ENCODE measurements at places on chromosomes 5 and 9.
A peak's percentile ranks its signal among the peaks of the same experiment; 100 is the strongest.

GRCh38 chr9:73871636-73872035, 625.5 kb upstream of the RORB start:
- H3K27ac ChIP-seq = no peak overlapping the region
- no peak overlapping the region for H3K4me3 ChIP-seq
- H3K27me3 ChIP-seq = no peaks in the 10 kb centered on the region
- no peaks in the 10 kb centered on the region for H3K36me3 ChIP-seq

DNA sequence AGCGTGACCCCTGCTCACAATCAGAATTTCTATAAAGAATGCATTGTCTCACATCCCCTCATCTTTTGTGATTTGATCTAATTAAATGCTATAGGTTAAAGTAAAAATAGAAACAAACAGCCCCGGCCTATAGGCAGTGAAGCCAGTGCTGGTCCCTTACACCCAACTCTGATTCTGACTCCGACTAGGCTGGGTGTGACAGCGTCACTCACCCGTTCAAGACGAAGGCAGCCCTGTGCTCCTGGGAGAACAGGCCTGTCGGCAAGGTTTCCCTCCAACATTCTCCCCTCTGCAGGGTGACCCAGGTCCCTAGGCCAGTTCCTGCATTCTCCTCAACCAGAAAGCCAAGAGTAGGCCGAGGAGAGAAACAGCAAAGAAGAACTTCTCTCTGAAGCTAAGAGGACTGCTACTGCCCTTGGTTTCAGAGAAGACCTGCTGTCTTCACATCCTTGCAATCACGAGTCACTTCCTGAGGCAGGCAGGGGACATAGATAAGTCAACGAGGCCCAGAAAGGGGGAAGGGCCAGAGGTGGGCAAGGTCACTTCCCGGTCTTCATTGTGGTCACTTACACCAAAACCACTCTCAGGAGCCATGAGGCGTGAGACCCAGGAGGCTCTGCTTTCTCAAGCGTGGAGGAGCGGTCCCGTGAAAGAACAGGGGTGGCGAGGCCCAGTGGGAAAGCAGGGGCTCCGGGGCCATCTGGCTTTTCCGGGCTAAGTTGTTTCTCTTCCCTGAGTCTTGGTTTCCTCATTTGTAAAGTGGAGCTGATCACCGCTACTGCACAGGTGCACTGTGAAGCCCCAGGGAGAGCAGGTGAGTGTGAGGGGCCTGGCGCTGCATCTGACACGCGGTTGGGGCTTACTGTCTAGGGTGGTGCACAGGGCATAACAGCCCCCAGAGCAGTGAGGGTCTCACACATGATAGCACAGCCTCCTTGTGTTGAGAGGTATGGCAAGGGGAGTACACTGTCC, 200.8 kb downstream of the CRB2 start:
- no peak overlapping the region for H3K27ac ChIP-seq
- peaks cover 2% of the 10 kb centered on the region for H3K27me3 ChIP-seq
- H3K36me3 ChIP-seq = peaks cover 18% of the 10 kb centered on the region
- H3K4me3 ChIP-seq = no peak overlapping the region
- peaks cover 6% of the 10 kb centered on the region for H3K4me1 ChIP-seq

GRCh38 chr5:35003018-35003957, 44.5 kb downstream of the AGXT2 start:
- no peak overlapping the region for H3K4me3 ChIP-seq
- peaks cover 13% of the 10 kb centered on the region for H3K27me3 ChIP-seq
- no peaks in the 10 kb centered on the region for H3K4me1 ChIP-seq
- H3K27ac ChIP-seq = no peak overlapping the region
- peak; percentile 57 for DNase-seq
- no peaks in the 10 kb centered on the region for H3K36me3 ChIP-seq

DNA sequence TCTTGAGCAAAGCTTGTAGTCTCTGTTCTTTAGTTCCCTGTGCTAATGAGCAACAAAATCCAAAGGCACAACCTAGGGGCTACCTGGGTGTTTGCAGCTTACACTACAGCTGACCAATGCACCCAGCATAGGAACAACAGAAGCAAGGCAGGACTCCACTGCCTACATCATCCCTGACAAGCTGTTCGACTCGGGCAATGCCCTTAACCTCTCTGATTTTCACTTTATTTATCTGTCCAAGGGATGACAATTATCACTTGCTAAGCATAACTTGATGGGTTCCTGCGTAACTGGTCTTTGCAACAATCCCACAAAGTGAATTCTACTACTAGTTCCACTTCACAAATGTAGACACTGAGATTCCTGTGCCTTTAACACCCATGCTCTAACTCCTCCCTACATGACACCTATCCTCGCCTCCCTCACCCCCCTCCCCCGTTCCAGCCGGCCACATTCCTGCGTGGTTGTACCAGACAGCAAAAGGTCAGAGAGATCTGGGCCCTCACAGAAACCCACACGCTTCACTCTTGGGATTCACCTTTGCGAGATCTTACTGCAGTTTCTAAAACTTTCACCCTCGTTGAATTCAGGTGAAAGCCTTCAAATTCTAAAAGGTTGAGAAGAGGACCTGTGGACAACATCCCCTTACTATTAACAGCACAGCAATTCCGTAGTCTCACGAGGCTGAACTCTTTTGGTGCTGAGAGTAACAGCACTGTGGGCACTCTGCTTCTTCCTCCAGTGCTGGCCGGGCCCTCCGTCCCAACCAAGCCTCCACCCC, 995 bp downstream of the IPPK start:
- peak overlapping the region; percentile 89 for H3K4me3 ChIP-seq
- peaks cover 41% of the 10 kb centered on the region for H3K4me1 ChIP-seq
- H3K27me3 ChIP-seq = no peaks in the 10 kb centered on the region
- peaks cover 9% of the 10 kb centered on the region for H3K36me3 ChIP-seq
- DNase-seq = peak; percentile 11

DNA sequence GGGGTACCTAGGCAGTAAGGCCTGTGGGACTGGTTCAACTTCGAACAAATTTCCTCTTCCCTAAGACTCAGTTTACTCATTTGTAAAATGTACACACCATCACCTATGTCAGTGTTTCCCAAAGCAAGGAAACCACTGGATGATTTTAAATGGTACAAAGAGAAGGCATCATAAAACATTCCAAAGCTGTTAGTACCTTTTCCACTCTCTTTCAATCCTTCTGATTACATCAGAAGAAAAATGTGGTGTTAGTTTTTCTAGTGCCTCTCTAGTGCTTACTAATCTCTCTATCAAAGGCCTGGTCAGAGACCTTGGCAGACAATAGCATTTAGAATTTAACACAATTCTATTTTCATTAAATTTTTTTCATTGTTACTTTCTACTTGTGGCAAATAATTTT, 18.1 kb downstream of the NR6A1 start:
- H3K36me3 ChIP-seq = no peaks in the 10 kb centered on the region
- DNase-seq = no peak
- peaks cover 68% of the 10 kb centered on the region for H3K27me3 ChIP-seq
- H3K4me1 ChIP-seq = no peaks in the 10 kb centered on the region
- H3K4me3 ChIP-seq = no peak overlapping the region

DNA sequence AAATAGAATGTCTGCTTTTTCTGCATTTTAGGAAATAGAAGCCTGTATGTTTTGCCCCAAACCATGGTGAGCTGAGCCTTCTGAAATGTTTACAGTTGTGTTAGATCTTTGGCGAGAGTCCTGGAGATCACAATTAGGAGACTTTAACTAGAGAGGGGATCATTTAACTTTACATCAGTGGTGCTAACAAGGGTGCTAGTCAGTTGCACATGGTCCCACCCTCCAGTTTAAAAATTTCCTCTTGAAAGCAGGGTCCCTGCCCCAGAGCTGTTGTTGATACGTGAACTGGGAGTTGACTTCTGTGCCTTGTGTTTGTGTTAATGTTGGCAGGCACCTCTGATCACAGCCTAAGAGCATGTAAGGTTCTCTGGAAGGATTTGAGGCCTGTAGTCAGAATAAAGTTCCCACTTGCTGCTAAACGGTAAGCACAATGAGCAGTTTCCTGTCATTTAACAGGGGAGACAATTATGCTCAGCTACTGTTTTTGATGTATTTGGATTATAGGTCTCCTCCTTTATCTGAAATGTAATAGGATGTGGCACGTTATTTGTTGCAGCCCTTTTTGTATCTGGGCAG, 43.7 kb downstream of the RASGRF2 start:
- no peaks in the 10 kb centered on the region for H3K27me3 ChIP-seq
- peak overlapping the region; percentile 35 for H3K4me3 ChIP-seq
- H3K27ac ChIP-seq = peak overlapping the region; percentile 69
- peaks cover 4% of the 10 kb centered on the region for H3K36me3 ChIP-seq
- H3K4me1 ChIP-seq = peaks cover 49% of the 10 kb centered on the region
- no peak for DNase-seq

DNA sequence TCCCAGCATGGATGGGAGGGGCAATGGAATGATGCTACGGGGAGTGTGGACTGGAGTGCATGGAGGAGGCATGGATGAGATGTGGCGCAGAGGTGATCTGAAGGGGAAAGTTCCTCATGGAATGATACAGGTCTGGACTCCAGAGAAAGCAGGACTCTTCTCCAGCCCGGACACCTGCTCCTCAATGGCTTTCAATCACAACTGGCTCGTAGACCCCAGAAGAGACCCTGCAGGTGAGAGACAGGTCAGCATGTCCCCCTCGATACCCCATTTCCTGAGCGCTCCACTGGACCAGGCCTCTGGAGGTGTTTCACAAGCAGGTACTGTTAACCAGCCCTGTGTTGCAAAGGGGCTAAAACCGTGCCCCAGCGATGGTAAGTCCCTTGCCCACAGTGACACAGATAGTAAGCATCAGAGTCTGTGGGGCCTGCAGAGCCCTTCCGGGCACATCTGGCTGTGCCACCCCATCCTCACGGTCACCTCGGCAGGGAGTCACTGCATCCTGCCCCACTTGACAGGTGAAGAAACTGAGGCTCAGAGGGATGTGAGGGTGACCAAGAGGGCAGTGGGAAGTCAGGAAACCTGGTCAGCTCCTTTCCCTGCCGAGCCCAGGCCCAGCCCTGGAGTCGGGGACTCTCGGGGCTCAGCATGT, 5.5 kb upstream of the DPM2 start:
- peaks cover 15% of the 10 kb centered on the region for H3K36me3 ChIP-seq
- H3K4me3 ChIP-seq = no peak overlapping the region
- peak overlapping the region; percentile 79 for H3K27ac ChIP-seq

DNA sequence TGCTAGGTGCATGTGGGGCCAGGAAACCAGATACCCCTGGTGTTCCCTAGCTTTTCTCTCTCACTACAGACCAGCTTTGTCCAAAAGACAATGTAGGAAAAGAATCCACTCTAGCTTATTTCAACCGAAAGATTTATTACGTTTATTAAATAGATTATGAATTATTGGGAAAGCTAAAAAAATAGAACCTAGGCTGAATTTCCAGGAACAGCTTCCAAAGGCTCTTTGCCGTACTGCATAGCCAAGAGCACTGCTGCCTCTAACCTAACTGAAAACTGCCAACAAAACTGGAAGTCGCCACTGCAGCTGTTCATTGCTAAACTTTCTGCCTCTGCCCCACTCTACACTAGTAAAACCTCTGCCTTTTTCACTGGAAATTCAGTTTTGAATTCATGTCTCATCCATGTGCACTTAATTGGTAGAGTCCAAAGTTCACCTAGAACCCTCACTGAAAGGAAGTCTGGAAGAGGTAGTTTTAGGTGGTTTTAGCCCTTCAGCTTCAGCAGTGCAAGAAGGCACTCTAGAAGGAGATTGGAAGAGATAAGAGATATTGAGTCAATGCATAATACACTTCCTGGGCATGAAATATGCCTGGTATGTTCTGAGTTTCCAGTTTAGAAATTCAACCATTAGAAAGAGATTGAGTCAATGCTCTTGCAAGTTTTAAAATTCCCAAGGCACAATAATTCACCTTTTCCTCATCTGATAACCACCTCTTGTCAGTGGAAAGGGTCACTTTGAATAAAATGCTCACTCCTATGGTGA, 927.9 kb downstream of the MAT2B start:
- H3K27me3 ChIP-seq = no peaks in the 10 kb centered on the region
- H3K27ac ChIP-seq = no peak overlapping the region
- no peaks in the 10 kb centered on the region for H3K36me3 ChIP-seq
- no peak overlapping the region for H3K4me3 ChIP-seq
- no peak for DNase-seq

DNA sequence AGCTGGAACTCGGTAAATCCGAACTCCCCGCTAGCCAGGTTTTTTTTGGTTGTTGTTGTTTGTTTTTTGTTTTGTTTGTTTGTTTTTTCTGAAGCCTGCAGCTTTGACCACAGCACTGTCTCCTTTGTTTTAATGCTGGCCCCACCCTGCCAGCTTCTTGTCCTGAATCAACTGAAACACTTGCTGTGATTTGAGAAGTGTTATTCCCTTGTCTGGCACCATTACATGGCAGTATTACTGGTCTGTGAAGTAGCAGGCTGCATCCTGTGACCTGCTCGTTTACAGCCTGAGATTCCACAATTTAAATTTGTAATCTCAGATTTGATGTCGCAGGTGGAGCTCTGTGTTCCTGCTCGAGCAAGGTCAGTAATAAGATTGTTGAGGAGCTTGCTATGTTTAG, 1.4 kb upstream of the SLC36A2 start:
- DNase-seq = no peak
- H3K36me3 ChIP-seq = no peaks in the 10 kb centered on the region
- peaks cover 2% of the 10 kb centered on the region for H3K4me1 ChIP-seq
- H3K27me3 ChIP-seq = peaks cover 22% of the 10 kb centered on the region
- no peak overlapping the region for H3K4me3 ChIP-seq

- H3K27ac ChIP-seq = no peak overlapping the region
- DNase-seq = no peak
- peaks cover 2% of the 10 kb centered on the region for H3K4me1 ChIP-seq
- H3K36me3 ChIP-seq = no peaks in the 10 kb centered on the region
Observed at GRCh38 chr5:172505403-172505759, 51.1 kb upstream of the SH3PXD2B start.

DNA sequence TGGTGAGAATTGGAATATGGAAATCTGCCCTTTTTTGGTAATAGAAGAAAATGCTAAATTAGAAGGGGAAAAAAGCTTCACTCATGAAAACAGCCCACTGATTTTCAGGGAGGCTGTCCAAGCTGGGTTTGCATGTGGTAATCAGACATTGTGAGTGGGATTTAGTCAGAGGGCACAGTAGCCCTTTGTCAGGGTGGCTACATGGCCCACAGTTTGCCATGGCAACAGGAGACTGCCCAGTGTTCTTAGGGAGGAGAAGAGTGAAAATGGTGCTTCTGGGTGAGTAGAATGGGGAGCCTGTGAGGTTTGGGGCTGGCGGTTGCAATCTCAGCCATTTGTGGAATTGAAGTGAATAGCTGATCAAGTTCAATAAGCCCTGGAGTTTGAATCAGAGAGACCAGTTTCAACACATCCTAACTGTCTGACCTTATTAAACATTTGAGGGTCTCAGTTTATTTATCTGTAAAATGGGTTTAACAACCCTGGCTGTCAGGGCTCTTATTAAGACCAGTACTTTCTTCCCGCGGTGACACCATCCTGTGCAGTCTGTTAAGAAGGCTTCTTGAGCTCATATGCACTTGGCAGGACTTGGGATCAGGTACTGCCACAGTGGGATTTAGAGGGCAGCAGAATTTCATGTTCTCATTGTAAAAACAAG, 107.6 kb upstream of the TNC start:
- H3K4me3 ChIP-seq = no peak overlapping the region
- no peaks in the 10 kb centered on the region for H3K4me1 ChIP-seq
- peaks cover 2% of the 10 kb centered on the region for H3K27me3 ChIP-seq
- no peaks in the 10 kb centered on the region for H3K36me3 ChIP-seq

GRCh38 chr9:121340676-121341392, 29.2 kb downstream of the STOM start:
- no peak overlapping the region for H3K27ac ChIP-seq
- no peak for DNase-seq
- H3K36me3 ChIP-seq = peaks cover 24% of the 10 kb centered on the region
- peaks cover 1% of the 10 kb centered on the region for H3K4me1 ChIP-seq
- H3K4me3 ChIP-seq = no peak overlapping the region
